ENCODE measurements at places on chromosomes 2 and 18.

GRCh38 chr18:26840965-26841364 is 24.5 kb downstream of the AQP4 start:
- DNase-seq, result no peak

GRCh38 chr2:102397209-102397608 is 25.8 kb upstream of the IL18RAP start:
- no peak for DNase-seq

GRCh38 chr2:212381428-212382102 is 157.0 kb downstream of the ERBB4 start:
- no peak for DNase-seq

DNA sequence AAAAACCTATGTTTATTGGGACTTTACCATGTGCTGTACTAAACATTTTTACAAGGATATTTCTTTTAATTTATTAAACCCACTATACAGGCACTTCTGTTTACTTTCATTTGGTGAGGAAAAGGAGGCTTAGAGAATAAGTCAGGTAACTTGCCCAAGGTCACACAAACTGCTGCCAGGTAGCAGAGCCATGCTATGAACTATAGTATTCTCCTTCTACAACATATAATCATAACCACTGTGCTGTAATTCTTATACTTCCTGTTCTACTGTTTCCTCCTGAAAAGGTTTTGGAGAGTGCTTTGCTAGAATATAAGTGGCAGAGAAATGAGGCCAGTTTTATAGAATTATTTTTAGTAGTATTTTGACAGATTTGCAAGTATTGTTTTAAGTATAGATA is 29.5 kb downstream of the SLC39A10 start:
- no peak for DNase-seq

- no peak for DNase-seq
Observed at GRCh38 chr2:66717218-66717905, 282.4 kb downstream of the MEIS1 start.

- DNase-seq, result no peak
Observed at GRCh38 chr2:196278491-196278911, 107.1 kb upstream of the STK17B start.

DNA sequence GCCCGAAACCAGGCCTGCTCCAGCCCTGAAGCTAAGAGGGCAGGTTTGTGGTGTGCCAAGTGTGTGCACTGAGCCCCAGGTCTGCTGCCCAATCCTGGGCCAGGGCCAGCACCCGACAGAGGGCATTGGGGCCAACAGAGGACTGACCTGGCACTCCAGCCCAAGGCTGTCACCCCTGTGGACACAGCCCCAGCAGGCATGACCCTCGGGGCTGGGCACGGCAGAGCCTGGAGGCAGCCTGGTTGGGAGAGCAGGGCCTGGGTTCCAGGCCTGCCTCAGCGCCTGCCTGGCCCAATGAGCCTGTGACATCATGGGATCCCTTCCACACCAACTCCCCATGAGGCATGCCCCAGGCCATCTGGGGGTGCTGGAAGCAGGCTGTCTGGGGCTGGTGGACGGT is 10.8 kb upstream of the SNED1 start:
- no peak for DNase-seq
